Right cardiac atrium (tissue), 5 donors: ENCODE measurements at places on chromosomes 11 and 22. TPM values are rescaled to one million over a fixed set of nuclear protein-coding genes. Genes with fewer than 3 reads are reported as not detected.

- DNase-seq = no peak
Observed at GRCh38 chr11:37502202-37502601, 904.2 kb upstream of the RAG2 start.

B4GALNT4 gene
- 1.0 TPM for total RNA-seq

XKR3 gene
- total RNA-seq = not detected

GRCh38 chr22:38431266-38432010 lies 23.6 kb downstream of the KCNJ4 start:
- peak; percentile 56 for DNase-seq

- DNase-seq = no peak
Observed at GRCh38 chr11:121931748-121932352, 184.2 kb downstream of the BLID start.

DNA sequence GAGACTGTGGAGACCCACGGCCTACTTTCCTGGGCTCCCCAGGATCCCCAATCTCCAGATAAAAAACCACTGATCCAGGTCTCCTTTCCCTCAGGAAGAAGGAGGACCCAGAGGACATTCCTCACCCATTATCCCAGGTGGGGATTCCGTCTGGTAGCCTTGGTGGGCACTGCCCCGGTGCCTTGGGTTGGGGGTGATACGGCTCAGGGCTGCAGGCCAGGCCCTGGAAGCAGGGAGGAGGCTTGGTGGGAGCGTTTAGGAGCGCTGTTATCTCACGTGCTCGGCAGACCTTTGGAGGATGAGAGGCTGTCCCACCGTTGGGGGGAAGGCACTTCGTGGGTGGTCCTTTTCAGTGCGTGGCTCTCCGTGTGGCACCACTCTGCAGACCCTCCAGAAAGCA lies 926.3 kb downstream of the BRD1 start:
- DNase-seq = no peak

FAM180B gene
- 0.17 TPM for total RNA-seq

GRCh38 chr11:100302824-100303223 lies 384.3 kb upstream of the ARHGAP42 start:
- DNase-seq = no peak

CABP4 gene
- 1.8 TPM for total RNA-seq

VPREB1 gene
- total RNA-seq = not detected

DNA sequence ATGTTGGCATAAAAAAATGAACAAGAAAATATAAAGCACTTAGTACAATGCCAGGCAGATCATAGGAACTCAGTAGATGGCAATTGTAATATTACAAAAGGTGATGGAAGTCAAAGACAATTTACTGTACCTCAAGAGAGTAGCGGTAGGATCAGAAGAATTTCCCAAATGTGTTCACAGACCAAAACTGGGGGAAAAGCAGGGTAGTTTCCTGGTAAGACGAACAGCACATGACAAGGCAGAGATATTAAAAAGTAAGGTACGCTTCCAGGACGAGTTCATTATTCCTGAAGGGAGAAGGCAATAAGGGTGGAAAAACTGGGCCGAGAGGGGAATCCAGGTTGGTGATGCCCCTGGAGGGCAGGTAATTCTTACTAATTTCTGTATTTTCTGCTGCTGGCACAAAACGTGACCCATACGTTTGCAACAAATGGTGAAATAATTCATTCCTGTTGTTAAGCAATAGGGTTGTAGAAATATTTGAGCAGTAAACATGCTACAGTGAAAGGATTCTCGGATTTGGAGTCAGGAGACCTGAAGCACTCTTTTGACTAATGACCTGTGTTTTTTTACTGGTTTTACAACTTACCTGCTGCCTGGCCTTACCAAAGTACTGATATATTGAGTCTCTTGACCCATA lies 786 bp upstream of the ANKRD42 start:
- DNase-seq = no peak

DNA sequence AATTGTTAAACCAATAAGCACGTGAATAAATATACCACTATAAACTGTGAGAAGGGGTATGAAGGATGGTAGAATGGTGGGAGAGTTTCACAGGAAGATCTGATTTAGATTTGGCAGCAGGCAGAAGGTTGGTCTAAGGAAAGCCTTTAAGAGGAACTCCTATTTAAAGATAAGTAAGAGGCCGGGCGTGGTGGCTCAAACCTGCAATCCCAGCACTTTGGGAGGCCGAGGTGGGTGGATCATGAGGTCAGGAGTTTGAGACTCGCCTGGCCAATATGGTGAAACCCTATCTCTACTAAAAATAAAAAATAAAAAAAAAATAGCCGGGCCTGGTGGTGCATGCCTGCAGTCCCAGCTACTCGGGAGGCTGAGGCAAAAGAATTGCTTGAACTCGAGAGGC lies 45.8 kb upstream of the CXCR5 start:
- no peak for DNase-seq

- DNase-seq = peak; percentile 63
Observed at GRCh38 chr11:117197516-117198456, 1.4 kb upstream of the TAGLN start.

C11orf86 gene
- not detected for total RNA-seq

GRCh38 chr22:32286290-32286840 lies 31.2 kb upstream of the SLC5A4 start:
- DNase-seq = no peak

DNA sequence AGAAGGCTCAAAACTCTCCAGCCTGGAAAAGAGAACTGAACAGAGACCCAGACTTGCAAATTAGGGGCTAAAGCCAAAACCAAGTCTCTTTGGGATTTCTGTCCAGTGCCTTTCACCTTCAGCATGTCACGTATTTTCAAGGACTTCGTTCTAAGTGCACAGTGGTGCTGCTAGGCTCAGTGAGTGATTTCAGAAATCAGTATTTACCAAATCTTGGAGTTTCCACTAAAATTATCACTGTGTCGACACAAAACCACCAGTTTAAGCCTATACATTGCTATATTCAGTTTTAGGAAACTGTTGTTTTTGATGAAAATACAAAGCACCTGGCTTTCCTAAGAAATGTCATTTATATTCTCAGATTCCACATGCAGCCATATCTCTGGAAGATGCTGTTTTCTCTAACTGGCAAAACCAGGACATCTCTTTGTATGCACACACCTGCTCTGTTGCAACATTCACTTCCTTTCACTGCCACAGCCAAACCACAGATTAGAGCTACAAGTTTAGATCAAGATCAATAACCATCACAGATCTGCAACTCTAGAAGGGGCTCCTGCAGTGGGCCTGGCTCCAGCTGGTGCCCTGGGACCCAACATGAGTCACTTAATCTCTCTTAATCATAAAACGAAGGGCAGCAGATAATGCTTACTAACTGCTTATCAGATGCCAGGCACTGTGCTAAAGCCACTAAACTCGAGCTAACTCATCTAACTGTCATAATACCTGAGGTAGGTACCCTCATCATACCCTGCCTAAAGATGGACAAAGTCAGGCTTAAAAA lies 22.3 kb downstream of the SMCO4 start:
- no peak for DNase-seq

GRCh38 chr22:44595841-44596341 lies 97.9 kb upstream of the RTL6 start:
- DNase-seq = no peak

DNA sequence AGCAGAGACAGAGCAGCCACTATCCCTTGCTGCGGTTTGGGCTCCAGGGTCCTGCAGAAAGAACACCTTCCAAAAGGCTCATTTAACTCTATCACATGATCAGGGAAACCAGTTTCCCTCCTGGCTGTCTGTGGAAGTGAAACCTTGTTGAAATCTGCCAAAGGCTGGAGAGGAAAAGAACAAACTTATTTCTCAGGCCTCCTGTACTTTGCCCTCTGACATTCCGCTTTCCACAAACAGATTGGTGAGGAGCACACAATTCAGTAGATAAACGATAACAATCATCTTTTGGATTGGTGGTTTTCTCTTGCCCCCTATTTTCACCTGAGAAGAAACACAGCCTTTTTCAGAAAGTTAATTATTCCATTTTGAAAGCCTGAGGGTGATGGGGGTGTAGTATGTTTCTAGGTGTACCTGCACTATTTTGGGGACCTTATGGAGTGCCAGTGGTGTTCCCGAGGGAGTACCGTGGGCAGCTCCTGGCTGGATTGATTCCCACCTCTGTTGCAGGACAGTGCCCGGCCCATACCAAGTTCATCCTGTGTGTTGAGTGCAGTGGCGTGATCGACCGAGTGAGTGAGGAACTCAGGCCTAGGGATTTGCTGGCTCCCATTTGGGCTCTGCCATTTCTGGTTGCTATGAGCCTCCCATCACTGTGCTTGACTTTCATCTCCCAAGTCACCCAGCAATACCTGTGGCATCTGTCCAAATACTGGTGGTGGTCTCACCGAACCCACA lies 102.0 kb downstream of the TBC1D22A start:
- no peak for DNase-seq

DNA sequence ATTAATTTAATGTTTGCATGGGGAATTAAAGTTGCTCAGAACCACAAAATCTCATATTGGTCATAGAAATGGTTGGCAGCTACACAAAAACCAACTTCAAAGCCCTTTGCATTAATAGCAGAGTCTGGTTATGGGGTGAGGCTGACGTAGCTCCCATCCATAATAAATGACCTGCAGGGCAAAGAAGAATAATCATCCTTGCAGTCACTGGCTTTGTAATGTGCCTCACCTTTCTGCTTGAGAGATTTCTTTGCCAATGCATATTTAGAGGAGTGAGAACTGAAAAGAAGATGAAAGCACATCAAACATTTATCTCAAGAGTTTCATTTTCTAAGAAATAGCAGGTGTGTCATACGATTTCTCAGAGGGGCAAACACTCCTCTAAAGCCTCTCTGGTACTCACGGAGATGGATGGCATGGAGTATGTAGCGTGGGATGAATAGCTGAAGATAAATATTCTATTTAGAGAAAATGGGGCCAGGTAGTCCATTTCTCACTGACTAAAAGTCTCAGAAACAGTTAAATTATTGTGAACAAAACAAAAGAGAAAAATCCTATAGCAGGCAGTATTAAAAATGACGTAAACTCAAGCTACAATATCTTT lies 1491.9 kb downstream of the FAM181B start:
- DNase-seq = no peak

DNA sequence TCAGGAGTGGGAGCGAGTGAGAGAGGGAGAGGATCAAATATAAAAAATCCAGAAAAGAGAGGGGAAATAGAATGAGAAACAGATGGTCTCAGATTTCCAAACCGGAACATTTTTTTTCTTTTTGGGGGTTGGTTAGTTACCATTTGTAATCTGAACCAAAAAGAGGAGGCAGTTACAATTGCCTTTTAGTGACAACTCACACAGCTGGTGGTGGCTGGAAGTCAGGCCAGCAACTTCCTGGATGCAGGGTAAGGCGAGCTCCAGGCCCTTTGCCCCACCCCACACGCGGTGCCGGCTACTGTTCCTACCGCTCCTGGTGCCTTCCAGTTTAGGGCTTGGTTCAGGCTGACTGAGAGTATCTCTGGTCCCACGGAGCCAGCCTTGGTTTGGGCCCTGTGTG lies 21.0 kb upstream of the UBASH3B start:
- DNase-seq = peak; percentile 59

ENTHD1 gene
- total RNA-seq = not detected

DNA sequence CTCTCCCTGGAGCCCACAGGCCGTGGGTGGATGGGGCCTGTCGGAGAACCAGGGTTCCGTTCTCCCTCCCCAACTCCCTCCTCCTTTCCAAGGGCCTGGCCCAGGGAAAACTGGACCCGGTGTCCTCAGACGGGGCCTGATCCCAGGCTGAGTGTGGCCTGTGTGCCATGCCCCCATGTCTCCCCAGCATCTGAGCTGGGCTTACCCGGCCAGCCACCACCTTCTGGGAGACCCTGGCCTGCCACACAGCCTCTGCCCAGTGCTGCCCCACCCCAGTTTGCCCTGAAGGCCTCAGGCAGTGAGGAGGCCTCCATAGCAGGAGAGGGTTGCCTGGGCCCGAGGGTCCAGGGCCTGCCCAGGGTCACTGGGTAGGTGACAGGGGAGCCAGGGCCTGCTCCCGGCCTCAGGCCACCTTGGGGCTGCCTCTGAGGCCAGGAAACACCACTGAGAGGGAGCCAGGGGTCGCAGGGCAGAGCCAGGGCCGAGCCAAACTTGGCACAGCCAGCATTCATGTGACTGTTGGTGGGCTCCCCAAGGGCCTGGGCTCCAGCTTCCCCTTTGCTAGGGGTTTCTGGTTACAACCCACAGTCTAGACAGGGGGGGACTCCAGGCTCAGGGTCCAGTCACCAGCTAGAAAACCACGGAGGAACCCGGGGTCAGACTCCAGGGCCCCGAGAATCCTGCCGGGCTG lies 590 bp upstream of the IFITM10 start:
- DNase-seq = no peak

GRCh38 chr11:79609511-79609910 lies 168.7 kb upstream of the TENM4 start:
- DNase-seq = no peak

- no peak for DNase-seq
Observed at GRCh38 chr22:27719036-27719347, 82.6 kb downstream of the MN1 start.

DNA sequence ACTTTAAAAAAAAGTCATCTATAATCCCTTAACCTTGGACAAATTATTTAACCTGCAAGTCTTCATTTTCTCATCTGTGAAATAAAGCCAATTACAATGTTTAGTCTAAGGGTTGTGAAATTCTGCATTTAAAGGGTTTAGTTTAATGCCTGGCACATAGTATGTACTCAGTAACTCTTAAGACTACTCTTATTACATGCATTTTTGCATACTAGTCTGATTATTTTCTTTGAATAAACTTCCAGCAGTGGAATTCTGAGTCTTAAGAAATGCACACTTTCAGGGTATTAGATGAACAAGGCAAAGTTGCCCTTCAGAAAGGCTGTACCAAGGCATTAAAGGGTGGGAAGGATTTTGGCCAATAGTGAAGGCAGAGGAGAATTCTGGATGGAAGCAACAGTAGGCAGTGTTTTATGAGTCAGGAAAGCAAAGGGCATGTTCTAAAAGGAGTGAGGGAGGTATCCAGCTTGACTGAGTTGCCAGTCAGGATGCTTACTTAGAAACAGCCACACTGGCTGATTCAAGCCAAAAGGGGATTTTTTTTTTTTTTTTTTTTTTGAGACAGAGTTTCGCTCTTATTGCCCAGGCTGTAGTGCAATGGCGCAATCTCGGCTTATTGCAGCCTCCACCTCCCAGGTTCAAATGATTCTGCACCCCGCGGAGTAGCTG lies 50.5 kb downstream of the SWAP70 start:
- no peak for DNase-seq

NLRX1 gene
- 20.7 TPM for total RNA-seq
